ENCODE measurements at places on chromosomes 2 and 18. TPM values are rescaled to one million over a fixed set of nuclear protein-coding genes. Genes with fewer than 3 reads are reported as not detected.

Gene EPC2
- total RNA-seq = 32.0 TPM

Gene ERICH2
- 9.6 TPM for total RNA-seq

Gene CPLX4
- not detected for total RNA-seq

Gene NEU2
- total RNA-seq = not detected

Gene CHRND
- total RNA-seq = not detected

Gene SUMO1
- 142 TPM for total RNA-seq

Gene NEMP2
- total RNA-seq = 4.9 TPM

Gene CABLES1
- total RNA-seq = 16.7 TPM

Gene RBKS
- 3.4 TPM for total RNA-seq

Gene CRYGD
- total RNA-seq = not detected

Gene GRHL1
- 2.2 TPM for total RNA-seq

Gene ANKRD53
- total RNA-seq = 0.97 TPM

Gene CCDC74B
- 12.2 TPM for total RNA-seq

Gene NCK2
- total RNA-seq = 59.9 TPM

- no peak for DNase-seq
Measured at GRCh38 chr2:45789961-45790723, 138.7 kb downstream of the PRKCE start.

- DNase-seq = peak; percentile 96
Measured at GRCh38 chr2:128736689-128737545, 418.2 kb upstream of the HS6ST1 start.

DNA sequence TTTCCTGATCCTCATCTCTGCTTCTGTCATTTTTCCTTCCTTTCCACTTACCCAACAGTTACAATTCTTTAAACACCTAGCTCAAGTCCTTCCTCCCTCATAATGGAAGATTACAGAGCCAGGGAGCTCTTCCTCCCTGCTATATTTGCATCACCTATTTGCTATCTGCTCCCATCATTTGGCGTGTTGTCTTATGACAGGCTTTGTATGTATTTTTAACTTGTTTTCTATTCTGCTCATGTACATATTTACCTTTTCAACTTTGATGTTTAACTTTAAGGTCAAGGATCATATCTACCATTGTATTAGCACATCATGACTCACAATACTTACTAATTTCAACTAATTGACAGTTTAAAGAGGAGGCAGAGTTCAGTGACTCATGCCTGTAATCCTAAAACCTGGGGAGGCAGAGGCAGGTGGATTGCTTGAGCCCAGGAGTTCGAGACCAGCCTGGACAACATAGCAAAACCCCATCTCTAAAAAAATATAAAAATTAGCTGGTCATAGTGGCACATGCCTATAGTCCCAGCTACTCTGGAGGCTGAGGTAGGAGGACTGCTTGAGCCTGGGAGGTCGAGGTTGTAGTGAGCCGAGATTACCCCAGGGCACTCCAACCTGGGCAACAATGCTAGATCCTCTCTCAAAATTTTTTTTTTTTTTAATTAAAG lies 308.0 kb upstream of the STON1 start:
- no peak for DNase-seq

DNA sequence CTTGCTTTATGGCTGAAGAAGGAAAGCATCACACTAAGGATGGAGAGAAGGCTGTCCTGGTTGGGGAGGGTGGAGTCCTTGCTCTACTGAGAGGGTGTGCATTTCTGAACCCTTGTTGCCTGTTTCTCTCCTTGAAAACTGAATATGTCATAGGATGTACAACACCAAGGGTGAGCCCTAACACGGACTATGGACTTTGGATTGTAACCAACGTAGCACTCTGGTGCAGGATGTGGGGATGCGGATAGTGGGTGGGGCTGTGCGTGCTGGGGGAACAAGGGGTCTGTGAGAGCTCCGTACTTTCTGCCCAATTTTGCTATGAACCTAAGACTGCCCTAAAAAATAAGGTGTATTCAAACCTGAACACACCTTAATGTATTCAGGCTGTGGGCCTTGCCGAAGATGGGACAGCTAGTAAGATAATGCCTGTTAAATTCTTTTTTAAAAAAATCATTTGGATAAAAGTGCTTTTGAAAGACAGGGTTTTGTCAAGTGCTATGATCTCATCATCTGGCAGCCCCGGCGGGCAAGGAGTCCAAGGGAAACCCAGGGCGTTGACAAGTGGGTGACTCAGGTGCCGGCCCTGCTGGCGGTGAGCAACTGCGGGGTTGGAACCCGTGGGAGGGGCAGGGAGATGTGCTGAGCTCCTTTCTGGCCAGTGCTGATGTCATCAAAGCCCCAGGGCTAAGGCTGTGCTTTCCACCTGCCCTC lies 54.0 kb downstream of the GATA6 start:
- peak; percentile 85 for DNase-seq

GRCh38 chr2:216768908-216769411 lies 73.6 kb upstream of the IGFBP5 start:
- DNase-seq = no peak

GRCh38 chr2:128786741-128787478 lies 468.2 kb upstream of the HS6ST1 start:
- peak; percentile 78 for DNase-seq

DNA sequence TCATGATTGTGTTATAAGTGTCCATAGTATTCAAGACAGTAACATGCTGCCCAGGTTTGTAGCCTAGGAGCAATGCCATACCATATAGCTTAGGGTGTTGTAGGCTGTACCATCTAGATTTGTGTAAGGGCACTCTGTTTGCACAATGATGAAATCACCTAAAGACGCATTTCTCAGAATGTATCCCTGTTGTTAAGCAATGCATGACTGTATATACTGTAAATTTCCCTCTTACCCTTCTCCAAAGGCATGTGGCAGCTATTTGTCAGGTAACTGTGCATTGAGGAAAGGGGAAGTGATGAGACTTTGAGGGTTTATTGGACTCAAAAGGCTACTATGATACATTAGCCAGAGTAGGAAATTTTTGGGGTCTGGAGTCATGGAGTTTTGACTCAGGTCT lies 180.8 kb downstream of the VAPA start:
- DNase-seq = no peak

DNA sequence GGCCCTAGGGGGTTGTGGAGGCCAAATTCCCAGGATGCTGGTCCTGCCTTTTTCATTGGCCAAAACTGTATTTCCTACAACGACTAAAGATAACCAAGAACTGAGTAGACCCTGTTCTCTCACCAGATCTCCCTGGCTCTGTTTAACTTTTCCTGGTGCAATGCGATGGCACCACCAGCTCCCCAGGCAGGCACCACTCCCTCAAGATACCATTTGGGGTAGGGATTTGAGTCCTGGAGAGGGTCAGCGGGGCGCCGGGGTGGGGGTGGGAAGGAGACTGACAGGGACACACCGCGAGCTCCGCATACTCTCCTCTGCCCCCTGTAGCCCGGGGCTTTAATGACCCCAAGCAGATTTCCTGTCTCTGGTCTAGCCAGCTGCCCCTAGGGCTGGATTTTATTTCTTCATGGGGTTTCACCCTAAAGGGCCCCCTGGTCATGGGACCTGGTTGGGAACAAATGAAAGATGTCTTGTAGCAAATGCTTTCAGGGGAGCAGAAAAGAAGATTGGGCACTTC lies 7.3 kb downstream of the SIX2 start:
- DNase-seq = peak; percentile 82

GRCh38 chr2:206477296-206477695 lies 34.0 kb downstream of the ADAM23 start:
- DNase-seq = no peak

DNA sequence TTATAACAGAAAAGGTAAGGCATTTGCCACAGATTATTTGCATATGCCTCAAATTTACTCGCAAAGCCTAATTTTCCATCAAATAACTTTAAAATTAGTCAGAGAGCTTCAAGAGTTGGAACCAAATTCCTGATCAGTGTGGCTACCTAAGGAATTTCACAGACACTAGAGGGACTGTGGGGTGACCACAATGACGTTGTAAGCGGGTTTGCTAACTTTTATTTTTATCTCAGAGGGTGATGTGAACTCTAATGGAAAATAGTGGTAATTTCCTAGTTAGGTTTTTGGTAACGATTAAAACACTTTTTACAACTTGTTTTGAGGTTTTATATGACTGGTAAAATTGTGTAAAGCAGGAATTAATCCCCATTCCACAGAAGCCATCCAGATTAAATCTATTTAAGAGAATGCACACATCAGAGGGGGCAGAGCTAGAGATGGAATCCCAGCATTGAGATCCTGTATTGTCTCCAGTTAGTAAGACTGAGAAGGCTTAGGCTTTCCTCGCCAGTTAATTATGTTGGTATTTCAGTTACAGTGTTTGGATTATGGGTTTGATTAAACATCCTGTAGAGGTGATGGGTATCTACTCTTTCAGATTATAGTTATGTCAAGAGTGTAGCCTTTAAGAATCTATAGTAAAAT lies 129.0 kb downstream of the GPD2 start:
- no peak for DNase-seq

DNA sequence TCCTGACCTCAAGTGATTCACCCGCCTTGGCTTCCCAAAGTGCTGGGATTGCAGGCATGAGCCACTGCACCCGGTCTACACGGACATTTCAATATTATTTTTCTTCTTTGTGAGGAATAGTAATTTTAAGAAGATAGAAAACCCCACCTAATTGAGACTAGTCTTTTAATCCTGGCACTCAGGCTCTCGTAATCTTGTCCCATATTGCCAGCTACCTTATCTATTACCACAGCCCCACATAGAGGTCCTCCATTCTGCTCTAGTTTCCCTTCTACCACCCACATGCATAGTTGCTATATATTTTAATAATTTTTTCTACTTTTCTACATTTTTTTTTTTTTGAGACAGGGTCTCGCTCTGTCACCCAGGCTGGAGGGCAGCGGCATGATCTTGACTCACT lies 9.5 kb upstream of the USP14 start:
- no peak for DNase-seq

- no peak for DNase-seq
Measured at GRCh38 chr2:121363632-121364420, 78.8 kb upstream of the TFCP2L1 start.

DNA sequence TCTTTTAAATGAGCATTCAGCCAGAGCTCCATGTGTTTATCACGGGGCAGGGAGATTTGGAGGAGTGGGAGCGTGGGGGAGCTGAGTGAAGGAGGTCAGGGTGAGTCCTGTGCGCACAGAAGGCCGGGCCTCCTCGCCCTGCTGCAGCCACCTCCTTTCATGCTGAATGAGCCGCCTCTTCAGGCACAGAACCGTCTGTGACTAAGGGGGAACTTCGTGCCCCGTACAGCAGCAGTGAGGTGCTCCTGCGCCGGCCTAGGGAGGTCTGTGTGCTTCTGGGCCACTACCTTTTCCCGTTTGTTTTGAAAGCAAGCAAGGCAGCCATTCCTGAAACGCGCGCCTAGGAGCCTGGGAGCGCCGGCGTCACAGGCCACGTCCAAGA lies 27.1 kb upstream of the ZNF516 start:
- DNase-seq = peak; percentile 76

- no peak for DNase-seq
Measured at GRCh38 chr18:42048158-42048557, 93.1 kb downstream of the PIK3C3 start.

DNA sequence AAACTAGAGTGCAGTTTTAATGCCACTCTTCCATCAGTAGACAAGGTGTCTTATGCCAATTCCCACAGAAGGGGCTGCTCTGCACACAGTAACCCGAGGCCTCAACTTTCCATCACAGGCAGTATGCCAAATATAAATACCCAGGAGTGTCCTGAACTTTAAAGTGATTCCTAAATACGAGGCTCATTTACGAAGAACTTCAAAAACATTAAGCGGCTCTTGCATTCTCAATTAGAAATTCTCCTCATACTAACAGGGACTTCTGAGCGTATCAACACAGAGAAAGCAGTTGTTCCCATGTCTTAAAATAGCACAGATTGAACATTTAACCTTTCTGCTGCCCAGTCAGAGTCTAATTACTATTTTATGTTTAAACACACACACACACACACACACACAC lies 638.6 kb downstream of the ERBB4 start:
- DNase-seq = no peak

- no peak for DNase-seq
Measured at GRCh38 chr2:148998831-148999200, 39.7 kb upstream of the LYPD6B start.

DNA sequence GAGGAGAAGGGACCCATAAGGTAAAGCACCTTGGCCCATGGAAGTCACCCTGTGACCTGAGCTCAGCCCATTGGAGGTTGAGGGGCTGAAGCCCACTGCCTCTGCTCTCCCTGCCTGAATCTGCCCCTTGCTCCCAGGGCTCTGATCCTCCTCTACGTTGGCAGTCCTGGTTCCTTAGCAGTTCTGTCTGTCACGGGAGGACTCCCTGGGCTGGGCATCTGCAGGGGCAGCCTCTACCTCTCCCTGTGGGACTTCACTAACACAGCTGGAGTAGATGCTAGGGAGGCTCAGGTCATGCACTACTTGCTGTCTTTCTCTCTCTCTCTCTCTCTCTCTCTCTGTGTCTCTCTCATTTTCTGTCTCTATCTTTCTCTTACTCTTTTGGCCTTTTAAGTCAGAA lies 8.7 kb downstream of the GYPC start:
- DNase-seq = no peak

DNA sequence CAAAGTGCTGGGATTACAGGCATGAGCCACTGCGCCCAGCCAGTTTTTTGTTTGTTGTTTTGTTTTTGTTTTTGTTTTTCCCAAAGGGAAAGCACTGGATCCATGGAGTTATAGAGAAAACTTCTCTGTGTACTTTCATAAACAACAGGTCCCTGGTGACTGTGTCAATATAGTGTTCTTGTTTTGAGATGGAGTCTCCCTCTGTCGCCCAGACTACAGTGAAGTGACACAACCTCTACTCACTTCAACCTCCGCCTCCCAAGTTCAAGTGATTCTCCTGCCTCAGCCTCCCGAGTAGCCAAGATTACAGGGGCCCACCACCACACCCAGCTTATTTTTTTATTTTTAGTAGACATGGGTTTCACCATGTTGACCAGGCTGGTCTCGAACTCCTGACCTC lies 16.5 kb downstream of the USP34 start:
- peak; percentile 16 for DNase-seq

DNA sequence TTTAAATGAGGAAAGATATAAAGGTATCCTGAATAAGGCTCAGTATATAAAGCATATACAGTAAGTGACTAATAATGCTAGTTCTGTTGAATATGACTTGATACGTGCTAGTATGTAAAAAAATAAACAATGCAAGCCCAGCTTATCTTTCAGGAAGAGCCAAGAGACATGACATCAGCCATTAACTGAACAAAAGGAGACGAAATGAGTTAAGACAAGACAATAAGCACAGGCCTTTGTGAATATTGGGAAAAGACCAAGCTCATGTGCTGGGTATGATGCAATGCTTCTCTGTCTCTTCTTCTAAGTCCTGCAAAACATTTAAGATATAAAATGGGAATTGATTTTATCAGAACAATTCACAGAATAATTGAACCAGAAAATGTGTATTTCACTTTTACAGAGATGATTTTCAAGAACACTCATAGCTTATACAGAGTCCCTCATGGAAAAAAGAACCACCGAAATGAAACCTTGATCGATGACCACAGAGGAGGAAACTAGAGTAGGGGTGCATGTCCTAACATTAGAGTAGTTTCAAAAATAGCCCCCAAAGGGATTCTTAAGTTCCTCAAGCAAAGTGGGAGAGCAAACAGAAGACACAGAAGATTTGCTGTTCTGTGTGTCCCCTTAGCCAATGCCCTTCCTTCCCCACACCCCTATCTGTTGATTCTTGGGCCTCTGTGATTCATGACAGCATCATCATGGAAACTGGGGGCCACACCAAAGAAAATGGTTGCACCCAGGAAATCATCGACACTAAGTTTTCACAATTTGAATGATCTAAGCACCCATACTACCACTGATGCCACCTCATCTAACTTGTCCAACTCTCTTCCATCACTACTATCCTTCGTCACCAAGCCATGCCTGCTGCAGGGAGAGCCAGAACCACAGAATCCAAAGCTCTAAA lies 68.0 kb upstream of the CRIM1 start:
- DNase-seq = no peak

Data from endodermal cell (in vitro differentiated cells).